ENCODE measurements at places on chromosomes 2 and 18.

DNA sequence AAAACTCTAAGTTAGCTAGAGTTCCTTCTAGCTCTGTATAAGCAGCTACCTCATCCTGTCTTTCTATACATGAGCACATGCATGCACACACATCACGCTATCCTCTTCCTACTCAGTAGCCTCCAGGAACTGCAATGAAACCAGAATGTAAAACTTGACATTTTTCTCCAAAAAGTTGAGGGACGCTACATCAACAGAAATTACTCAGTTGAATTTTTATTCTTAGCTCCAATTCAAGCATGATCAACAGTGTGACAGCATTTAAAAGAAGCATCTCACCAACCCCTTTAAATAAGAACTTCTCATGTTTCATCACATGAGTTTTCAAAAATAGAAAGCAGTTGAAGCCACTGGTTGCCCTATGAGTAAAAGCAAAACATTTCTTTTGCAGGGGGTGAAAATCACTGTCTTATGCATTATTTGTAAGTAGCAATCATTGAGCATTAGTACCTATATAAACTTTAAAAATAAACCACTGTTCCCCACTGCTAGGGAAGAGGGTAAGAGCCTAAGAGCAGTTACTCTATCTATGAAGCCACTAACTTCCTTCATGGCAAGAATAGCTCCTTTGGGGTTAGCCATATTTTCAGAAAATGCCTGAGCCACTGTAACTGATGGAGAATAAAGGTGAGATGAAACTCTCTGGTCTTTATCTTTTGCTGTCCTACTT lies 77.9 kb upstream of the ARL5A start:
- DNase-seq: no peak

DNA sequence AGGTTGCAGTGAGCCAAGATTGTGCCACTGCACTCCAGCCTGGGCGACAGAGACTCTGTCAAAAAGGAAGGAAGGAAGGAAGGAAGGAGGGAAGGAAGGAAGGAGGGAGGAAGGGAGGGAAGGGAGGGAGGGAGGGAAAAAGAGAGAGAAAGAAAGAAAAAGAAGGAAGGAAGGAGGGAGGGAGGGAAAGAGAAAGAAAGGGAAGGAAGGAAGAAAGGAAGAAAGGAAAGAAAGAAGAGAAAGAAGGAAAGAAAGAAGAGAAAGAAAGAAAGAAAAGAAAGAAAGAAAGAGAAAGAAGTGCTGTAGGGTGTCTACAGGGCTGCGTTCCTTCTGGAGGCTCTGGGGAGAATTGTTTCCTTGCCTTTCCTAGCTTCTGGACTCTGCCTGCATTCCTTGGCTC lies 22.5 kb upstream of the RAB11FIP5 start:
- no peak for DNase-seq

DNA sequence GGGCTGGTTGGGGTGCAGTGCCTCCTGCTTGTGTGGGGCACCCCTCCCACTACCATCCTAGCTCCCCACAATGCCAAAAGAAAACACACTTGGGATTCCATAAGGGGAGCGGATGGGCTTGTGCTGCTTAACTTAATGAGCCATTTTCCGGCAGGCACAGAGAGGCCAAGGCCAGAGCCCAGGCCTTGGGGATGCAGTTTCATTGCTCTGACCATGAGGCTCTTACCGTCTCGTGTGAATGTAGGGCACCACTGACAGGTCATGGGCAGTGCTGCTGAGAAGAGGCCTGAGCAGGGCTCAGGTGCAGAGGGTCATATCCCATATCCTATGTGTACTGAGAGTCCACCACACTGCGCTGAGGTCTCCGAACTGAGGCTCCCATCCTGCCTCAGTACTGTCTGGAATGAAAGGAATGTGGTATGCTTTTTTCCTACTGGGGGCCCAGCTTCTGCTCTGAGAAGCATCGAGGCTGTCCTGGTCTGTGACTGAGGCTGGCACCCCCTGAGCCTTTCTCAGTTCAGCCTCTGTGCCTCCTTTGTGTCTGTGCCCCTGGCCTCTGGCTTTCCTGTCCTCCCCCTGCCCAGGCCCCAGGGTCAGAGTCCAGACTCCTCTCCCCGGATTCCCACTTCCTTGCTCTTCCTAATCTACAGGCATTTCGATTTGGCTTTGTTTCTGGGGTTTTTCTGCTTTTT lies 45.2 kb upstream of the MAPRE3 start:
- no peak for DNase-seq

DNA sequence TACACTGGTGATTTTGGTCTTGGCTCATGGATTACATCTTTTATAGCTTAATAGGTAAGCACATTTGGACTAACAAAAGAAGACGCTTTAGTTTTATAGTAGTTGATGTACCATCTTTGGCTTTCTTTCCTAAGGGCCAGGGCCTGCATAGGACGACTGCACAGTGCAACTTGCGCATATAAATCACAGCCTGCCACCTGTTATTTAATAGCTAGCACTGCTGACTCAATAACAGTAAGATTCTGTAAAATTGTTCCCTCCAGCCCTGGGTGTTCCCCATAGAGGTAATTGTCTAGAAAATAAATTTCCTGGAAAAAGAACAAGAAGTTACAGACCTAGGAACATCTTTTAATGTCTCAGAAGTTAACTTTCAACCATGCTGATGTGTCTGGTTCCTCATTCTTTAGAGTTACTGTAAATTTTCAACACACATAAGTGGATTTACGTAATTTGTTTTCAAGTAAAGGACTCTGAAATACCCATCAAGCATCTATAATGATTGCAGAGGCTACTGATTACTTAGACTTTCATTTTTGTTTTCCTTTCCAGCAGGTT lies 594.2 kb upstream of the NXPH2 start:
- no peak for DNase-seq

DNA sequence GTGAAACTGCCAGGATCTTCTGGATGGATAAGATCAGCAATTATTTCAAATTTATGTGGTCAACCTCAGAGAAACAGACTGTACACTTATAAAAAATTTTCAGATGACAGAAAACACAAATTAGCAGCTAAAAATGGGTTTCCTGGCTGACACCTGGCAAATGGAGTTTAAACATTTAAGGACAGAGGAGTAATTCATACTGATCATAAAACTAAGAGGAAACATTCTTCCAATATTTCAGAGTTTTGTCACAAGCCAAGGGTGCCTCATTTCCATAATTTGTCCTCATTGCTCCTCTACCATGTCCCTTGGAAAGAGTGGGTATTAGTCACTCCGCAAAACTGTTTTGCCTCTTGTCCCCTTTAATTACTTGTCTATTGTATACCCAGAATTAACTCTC lies 70.2 kb downstream of the TMEFF2 start:
- DNase-seq: no peak

Measured in esophagus squamous epithelium (tissue), 5 donors.